NK-92 treated with Interleukin-12 subunit alpha and Interleukin-12 subunit beta, amount 100 ng/mL, for 24 hours (cell line): ENCODE measurements at places on chromosomes 5 and 9.

DNA sequence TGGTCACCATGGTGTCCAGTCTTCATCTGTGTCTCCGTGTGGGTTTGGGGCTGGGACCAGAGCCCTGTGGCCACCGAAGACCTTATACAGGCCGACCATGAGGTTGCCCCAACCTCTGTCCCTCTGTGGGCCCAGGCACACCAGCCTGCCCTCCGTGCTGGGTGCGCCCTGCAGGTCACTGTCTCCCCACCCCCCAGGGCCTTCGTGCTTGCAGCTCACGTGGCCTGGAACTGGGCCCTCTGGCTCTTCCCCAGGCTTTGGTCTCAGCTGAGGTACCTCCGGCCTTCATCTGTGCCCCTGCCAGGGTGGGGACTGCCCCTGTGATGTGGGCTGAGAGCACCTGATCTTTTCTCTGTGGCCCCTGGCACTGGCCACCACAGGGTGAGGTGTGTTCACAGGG is 92.1 kb downstream of the RXRA start:
- DNase-seq = no peak

GRCh38 chr5:120516805-120517204 is 52.7 kb downstream of the PRR16 start:
- DNase-seq = no peak

- DNase-seq = no peak
Observed at GRCh38 chr9:116819116-116819515, 132.0 kb downstream of the TRIM32 start.

- no peak for DNase-seq
Observed at GRCh38 chr5:37391591-37391990, 12.5 kb downstream of the WDR70 start.

DNA sequence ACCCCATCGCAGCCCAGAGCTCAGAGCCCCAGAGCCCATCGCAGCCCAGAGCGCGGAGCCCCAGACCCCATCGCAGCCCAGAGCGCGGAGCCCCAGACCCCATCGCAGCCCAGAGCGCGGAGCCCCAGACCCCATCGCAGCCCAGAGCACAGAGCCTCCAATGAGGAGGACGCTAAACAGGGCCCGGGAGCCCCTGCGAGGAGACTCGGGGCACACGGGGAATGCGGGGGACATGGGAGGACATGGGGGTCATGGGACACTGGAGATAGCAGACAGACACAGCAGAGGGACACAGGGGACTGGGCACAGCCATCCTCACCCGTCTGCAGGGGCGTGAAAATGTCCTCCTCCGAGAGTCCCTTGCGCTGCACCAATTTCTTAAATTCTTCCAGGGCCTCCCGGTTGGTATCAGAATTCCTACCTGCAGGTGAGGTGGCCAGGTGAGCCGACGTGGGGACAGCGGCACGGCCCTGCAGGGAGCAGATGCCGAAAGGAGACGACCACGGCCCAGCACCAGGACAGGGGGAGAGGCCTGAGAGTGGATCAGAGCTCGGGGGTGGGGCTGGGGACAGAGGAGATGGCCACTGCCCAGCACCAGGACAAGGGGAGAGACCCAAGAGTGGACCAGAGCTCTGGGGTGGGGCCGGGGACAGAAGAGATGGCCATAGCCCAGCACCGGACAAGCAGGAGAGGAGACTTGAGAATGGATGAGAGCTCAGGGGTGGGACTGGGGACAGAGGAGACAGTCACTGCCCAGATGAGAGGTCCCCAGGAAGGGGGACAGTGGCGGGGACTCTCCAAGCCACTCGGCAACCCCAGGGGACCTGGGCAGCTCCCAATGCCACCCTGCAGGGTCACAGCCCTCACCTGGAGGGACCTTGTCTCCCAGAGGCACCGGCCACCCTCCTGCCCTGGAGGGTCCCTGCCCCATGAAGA is 2.8 kb downstream of the OBP2B start:
- no peak for DNase-seq

GRCh38 chr5:82314964-82315758 is 37.0 kb upstream of the RPS23 start:
- no peak for DNase-seq
